NCI-H187 (cell line): ENCODE measurements at places on chromosomes 11 and 22.

- DNase-seq, result no peak
These were observed 468 bp downstream of the ZDHHC8 start for GRCh38 chr22:20131859-20132685.

DNA sequence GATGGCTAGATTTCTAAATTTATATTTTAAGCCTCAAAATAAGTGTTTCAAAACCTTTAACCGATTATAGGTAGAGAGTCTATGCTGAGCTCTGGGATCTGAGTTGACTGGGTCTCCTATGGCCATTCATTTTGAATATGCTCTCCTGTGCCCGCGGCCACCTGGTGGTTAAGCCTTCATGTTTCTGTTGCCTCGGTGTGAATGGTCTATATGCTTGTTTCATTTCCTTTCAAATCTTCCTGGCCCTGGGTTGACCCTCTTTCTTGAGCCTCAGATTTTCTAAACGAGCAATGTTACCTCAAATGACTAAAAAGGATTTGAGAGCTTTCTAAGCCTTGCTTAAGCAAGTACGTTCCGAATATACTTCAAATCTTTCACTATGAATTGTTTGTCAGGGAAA is 789.4 kb upstream of the KIRREL3 start:
- no peak for DNase-seq

DNA sequence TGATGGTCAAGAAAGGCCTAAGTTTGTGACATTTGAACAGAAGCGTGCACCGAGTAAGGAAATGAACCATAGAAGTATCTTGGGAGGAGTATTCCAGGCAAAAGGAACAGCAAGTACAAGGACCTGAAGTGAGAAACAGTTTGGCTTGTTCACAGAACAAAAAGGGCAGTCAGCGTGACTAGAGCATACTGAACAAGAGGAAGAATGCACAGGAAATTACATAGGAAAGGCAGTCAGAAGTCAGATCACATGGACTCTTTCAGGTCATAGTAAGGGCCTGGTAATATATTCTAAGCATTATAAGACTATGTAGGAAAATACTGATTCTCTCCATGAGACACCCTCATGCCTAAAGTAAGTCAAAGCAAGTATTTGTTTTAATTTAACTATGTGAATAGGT is 52.3 kb upstream of the GAB2 start:
- DNase-seq, result no peak

GRCh38 chr11:113339929-113340589 is 25.7 kb downstream of the TTC12 start:
- no peak for DNase-seq

DNA sequence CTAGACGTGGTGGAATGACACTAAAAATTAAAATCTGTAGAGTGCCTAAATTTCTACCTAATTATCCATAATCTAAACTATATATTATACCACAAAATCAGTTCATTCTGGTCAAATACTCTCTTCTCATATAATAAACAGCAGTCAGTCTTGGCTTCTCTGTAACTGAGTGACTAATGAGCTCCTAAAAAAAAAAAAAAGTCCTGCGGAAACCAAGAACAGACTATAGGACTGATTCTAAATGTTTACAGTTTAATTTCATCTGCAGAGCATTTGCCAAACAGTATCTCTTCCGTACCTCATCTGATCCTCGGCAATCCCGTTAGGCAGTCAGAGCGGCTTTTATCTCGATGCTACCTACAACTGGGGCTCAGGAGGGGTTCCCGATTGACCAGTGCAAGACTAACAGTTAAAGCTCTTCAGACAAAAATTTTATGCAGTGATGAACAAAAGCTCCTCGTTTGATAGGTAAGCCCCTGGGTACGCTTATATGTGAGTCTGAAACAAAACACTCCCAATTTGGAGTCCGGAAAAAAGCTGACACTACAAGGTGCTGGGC is 686 bp downstream of the KIF18A start:
- no peak for DNase-seq

- DNase-seq, result no peak
These were observed 2.2 kb upstream of the OR51E2 start for GRCh38 chr11:4699697-4700435.

GRCh38 chr11:103608566-103608965 is 427.9 kb upstream of the DDI1 start:
- no peak for DNase-seq

DNA sequence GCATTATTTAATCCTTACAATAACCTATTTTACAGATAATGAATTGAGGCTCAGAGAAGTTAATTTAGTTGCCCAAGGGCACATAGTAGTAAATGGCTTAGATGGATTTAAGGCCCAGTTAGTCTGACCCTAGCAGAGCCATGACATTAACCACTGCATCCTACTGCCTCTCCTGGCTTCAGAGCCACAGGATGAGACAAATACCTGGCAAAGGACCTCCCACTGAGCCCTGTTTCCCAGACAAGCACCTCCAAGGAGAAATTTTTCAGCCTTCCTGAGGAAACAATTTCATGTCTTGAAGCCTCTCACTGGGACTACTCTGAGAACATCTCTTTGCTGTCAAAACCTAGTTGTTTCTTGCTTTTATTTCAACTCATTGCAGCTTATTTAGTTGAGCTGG is 28.4 kb downstream of the IZUMO1R start:
- no peak for DNase-seq

DNA sequence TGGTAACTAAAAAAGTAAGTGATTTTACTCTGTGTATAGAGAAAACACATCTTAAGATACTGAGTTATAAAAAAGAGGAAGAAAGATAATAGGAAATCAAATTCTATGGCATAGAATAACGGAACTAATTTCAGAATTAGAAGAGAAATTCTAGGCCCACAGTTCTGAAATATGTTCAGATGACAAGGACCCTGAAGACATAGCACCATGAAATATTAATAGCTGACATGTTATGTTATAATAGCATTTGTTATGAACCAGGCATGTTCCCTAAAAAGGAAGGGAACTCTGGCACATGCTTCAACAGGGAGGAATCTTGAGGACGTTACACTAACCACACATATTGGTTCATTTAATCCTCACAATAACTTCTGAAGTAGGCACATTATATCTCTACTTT is 32.7 kb downstream of the PRDM10 start:
- DNase-seq, result no peak

DNA sequence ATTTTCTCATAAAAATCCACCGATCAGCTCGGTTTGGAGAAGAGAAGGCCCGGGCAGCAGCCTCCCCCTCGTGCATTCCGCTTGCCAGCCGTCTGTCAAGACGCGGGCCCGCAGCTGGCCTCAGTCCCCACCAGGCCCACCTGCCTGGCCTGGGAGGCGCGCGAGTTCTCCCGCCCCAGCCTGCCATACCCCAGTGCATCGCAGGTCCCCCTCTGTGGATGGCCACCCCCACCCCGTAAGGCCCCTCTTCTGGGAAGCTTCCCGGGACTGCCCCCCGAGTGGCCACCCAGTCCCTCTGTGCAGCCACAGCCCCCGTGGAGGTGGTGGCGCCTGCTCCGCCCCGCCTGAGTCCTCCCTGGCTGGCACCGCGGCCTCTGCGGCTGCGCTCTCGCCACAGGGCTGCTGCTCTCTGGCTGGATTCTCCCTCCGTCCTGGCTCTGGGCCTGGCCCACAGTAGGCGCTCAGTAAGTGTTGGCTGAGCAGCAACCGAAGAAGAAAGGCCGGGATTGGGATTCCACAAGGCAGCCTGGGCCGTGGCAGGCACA is 74.0 kb upstream of the TCF20 start:
- no peak for DNase-seq
